Bronchus fibroblast of lung (primary cell): ENCODE measurements at places on chromosomes 2 and 18. TPM values are rescaled to one million over a fixed set of nuclear protein-coding genes. Genes with fewer than 3 reads are reported as not detected.

Gene TCF23
- total RNA-seq, result not detected in 2 replicates

Gene CEBPZ
- total RNA-seq, result 19.3 and 24.9 TPM in 2 replicates

Gene CD207
- total RNA-seq, result not detected in 2 replicates

Gene INSIG2
- total RNA-seq, result 3.5 and 3.7 TPM in 2 replicates
